ENCODE measurements at places on chromosomes 12 and 14.

GRCh38 chr14:71563492-71564153 is 368.6 kb upstream of the RGS6 start:
- no peak for DNase-seq

DNA sequence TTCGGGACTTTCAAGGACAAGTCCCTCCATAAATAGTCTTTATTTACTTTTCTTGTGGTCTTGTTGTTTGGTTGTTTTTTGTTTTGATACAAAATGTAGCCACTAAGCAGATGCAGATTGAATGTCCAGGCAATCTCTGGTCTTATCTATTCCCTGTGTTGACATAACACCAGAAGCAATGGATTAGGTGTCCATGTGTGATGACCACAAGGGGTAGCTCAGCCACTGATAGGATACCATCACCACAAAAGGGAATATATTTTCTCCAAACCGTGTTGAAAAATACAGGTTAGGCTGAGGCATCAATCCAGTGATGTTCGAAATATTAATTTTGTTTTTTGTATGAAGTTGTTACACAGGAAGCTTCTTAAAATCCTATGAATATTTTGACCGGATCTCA is 196.3 kb downstream of the EPS8 start:
- no peak for DNase-seq

GRCh38 chr12:113244047-113244460 is 22.8 kb downstream of the TPCN1 start:
- DNase-seq: no peak

DNA sequence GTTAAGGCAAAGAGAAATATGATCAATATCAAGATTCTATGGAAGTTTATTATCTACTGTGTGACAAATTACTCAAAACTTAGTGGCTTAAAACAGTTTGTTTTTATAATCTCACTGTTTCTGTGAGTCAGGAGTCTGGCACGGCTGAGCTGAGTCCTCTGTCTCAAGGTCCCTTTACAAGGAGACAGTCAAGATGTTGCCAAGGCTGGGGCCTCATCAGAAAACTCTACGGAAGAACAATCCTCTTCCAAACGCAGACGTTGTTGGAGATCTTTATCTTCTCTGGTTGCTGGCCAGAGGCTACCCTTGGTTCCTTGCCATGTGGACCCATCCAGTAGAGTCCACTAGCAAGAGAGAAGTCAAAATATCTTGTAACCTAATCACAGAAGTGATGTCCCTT is 100.6 kb upstream of the CCND2 start:
- no peak for DNase-seq

DNA sequence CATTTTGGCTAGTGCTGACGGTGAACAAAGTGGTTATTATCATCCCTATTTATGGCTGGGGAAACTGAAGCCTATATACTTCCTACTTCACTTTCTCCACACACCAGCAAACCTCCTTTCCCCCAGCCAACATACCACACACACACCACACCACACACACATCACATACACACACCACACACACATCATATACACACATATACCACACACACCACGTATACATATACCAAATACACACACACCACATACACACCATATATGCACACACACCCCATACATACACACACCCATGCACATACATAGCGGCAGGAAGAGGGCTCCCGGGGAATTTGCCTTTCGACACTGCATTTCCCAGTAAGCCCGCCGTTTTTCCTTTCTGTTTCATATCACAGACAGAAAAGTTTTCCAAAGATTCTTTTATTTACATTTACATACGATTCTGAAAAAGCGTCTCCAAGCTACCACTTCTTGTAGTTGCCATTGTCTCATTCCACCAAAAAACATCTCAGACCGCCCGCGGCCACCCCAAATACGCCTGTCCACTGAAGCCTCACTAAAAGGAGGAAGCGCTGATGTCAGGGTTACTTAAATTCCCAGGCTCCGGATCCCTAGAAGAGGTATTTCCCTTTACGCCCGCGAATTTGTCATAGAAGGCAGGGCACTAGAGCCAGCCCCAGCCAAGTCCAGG is 823 bp upstream of the RAB5B start:
- DNase-seq: peak; percentile 25

DNA sequence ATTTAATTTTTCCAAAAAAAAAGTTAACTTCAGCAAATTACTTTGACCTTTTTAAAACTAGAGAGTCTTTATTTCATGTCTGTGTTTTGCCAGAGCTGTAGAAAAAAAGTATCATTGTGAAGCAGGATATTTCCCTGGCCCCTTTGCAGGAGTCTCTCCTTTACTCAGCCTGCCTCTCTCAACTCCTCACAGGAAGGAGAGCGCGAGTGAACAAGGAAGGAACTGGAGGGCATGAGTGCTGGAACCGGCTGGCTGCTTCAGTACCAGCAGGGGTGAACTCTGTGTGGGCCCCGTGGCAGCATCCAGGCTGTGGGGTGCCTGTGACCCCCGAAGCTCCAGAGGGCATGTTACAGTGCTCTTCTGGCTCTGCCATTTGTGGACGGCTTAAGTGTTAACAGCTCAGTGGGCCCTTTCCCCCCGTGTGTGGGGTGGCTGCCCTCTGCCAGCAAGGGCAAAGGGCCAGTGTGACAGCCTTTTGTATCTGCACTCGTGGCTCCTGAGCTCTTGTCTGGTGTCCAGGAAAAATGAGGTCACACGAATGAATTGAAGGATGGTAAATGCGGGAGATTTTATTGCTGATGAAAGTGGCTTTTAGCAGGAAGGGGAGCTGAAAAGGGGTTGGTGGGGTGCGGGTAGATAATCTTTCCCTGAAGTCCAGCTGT is 76.6 kb upstream of the KCNH3 start:
- no peak for DNase-seq
